Natural killer cell (primary cell): ENCODE measurements at places on chromosomes 11 and 22. TPM values are rescaled to one million over a fixed set of nuclear protein-coding genes. Genes with fewer than 3 reads are reported as not detected.

The OR5AS1 gene
- not detected for total RNA-seq

The SCGB1D2 gene
- total RNA-seq = not detected

The ANO1 gene
- not detected for total RNA-seq

The NADSYN1 gene
- total RNA-seq = 150 TPM
